Activated CD8-positive, alpha-beta T cell treated with anti-CD3 and anti-CD28 coated beads, Interleukin-2, amount 10 ng/mL, durations not matched to agents 7 days and 5 days (primary cell): ENCODE measurements at places on chromosomes 4 and X.

- DNase-seq = no peak
Observed at GRCh38 chr4:145418739-145419138, 62.9 kb upstream of the SMAD1 start.

DNA sequence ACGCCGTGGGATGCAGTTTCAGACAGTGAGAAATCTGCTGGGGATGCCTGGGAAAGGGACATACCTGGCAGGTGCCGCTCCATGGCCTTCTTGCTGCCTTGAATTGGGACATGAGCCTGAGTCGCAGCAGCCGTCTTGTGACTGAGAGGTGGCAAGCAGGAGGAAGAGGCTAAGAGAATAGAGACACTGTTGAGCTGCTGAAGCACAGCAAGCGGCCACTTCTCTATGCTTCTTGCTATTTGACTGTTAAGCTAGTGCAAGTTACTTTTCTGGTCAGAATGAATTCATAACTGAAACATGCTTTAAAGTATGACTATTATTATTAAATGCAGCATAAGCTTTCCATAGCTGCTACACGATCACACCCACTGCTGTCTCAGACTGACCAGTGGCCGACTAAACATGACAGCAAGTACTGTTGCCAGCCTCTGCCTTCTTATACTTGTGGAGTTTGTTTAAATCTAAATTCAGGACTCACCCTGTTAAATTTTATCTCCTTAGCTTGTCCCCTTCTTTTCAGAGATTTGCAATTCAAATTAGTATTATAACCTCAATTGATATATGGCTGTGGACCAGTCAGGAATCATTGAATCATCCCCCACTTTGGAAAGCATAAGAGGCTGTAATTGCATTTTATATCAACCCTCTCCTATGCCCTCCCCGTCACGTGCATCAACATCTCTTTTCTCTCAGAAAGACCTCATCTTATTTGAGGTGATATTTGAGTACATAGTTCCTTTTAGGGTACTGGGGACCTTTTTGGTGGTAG lies 24.8 kb upstream of the ACSL1 start:
- no peak for DNase-seq

DNA sequence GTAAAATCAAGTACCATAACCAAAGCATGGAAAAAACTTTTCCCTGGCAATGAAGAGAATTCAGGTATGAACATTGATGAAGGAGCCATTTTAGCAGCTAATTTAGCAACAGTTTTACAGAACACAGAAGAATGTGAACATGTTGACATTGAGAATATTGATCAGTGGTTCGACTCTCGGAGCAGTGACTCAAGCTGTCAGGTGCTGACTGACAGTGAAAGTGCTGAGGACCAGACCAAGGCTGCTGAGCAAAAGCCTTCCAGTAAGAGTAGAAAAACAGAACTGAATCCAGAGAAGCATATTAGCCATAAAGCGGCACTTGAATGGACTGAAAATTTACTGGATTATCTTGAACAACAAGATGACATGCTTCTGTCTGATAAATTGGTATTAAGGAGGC lies 2.8 kb downstream of the TIGD2 start:
- no peak for DNase-seq

GRCh38 chr4:109211671-109212070 lies 90.8 kb downstream of the COL25A1 start:
- no peak for DNase-seq
